MCF 10A (cell line): ENCODE measurements at places on chromosomes 11 and 22.

DNA sequence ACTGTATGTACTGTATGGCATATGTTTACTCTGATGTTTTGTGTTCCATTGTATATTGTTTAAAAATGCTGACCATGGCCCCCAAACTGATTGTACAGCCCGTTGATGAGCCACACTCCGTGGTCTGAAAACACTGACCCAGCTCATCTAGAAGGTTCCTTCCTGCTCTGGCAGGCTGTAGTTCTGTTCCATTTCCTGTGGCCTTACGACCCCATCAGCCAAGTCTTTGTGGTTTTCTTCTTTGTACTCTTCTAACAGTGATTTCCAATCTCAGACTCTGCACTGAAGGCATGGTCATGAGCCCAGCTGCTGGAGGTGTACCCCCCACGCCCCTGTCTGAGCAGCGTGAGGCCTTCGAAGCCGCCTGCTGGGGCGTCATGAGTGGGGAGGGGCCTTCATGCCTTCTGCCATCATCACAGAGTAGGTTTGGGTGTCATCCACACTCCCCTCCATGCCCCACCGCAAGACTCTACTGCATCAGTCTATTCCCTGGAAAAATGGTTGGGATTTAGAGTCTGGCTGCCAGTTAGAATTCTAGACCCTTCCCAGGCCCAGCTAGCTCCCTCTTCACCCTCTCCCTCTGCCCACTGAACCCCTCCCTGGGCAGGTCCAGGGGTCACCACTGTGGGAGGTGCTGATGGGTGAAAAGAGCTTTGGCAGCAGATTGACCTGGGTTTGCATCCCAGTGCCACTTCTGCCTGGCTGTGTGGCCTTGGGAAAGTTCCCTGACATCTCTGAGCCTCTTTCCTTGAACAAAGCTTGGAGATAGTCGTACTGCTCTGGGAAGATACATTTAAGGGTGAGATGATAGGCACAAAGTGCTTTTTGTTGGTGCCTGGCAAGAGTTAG, 11.3 kb upstream of the C11orf96 start:
- DNase-seq, result no peak

DNA sequence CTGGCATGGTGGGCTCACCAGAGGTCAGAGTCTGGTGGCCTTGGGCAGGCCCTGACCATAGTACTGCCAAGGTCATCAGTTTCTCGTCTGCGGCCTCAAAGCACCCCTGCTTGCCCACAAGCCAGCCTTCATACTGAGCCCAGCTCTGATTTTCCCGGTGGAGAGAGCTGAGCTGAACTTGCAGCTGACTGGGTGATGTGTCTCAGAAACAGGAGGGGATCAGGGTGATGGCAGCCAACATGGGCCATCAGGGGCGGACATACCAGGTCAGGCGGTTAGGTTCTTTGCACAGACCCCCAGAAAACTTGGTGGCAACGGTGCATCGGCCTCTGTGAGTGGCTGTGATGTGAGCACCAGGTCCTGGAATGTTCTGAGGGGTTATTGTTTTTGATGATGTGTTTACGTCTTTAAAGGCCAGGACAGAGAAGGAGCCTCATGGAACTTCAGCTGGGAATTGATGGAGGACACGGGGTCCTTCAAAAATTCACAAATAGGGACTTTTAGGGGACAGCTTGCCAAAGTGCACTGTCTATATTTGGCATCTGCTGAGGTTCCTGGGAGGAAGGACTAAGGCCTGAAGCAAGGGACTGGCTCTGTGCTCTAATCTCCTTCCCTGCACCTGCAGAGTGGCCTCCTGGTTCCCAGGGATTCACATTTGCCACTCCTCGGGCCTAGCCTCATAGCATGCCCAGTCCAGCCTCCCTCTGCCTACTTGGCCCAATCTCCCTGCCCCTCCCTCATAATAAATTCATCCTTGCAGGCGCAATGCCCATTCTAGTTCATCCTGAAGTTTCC, 131.2 kb downstream of the OSBP2 start:
- no peak for DNase-seq

- DNase-seq, result no peak
Observed at GRCh38 chr22:21032037-21032867, at the start of gene SLC7A4. SLC7A4 (minus strand) TSS chr22:21032561; CDS start chr22:21031812, 749 bp downstream.

- no peak for DNase-seq
Observed at GRCh38 chr22:42977569-42977968, 37.4 kb downstream of the PACSIN2 start.

GRCh38 chr11:7490054-7490453, 4.7 kb downstream of the OLFML1 start:
- peak; percentile 64 for DNase-seq
